Heart left ventricle (tissue), 16 donors: ENCODE measurements at places on chromosomes 2 and 18.
A peak's percentile ranks its signal among the peaks of the same experiment; 100 is the strongest.

GRCh38 chr2:66555501-66556324 lies 120.8 kb downstream of the MEIS1 start:
- DNase-seq, result peak; percentile 46

DNA sequence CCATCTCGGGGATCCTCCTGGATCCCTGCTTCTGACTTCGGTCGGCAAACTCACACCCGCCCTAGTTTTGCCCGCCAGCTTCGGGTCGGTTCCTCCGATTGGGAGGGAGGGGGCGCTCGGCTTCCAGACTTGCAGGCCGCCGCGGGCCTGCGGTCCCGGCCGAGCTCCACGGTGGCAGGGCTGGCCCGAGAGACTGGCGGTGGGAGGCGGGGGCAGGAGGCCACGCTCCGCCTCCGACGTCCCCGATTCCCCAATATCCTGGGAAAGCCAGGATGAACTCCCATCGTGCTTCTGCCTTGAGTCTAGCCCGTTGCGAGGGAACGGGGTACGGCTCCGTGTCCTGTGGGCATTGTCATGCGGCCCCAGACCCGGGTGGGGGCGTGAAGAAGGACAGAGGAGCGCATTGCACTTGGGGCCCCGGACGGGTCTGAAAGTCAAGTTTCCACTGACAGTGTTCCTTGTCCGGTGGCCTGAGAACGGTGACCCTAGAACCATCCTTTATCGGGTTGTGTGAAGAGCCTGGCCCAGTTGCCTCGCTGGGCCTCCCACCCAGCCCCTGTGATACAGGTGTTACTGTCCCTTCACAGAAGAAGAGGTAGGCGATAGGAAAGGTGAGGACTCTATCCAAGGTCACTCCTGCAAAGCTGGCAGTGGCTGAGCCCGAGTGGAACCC lies 2.4 kb upstream of the INHBB start:
- DNase-seq, result peak; percentile 84

GRCh38 chr2:238167761-238168160 lies 9.0 kb downstream of the ERFE start:
- no peak for DNase-seq

GRCh38 chr2:200523158-200523557 lies 2.8 kb upstream of the SGO2 start:
- no peak for DNase-seq

DNA sequence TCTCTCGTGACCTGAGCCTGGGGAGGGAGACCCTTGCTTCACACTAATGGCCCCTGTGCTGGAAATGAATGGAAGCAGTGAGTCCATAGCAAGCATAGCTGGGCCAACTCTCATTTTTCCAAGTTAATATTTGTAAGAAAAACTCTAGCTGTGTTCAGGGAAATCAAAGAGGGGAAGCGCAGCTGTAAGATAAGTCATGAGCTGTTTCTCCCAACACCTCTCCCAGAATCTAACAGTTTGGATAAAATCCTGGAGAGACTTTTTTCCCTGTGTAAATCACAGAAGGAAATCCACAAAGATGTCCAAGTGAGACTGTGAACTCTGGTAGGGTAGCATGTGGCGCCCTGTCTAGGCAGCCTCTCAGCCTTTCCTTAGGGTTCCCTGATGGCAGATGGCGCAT lies 27.2 kb downstream of the EDAR start:
- no peak for DNase-seq

- DNase-seq, result no peak
These were observed 75.3 kb downstream of the GORASP2 start for GRCh38 chr2:171004363-171004762.

DNA sequence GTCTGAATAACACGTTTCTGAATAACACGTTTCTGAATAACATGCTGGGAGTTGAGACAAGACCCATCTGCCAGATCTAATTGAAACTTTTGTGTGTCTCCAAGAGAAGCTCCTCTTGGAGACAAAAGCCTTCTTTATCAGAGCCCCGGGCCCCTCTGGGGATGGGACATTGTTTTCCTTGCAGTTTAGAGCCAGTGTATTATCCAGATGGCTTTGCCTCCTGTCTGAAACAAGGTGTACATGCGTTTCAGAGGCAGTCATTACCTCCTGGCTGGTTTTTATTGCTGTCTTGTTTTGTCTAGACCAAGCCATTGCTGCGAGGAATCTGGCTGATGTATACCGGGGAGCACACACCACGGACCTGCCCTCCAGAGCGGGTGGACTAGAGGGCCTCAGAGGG lies 7.8 kb downstream of the FOSL2 start:
- no peak for DNase-seq
